Stimulated activated CD4-positive, alpha-beta T cell treated with anti-CD3 and anti-CD28 coated beads, Interleukin-15, amount 100 ng/mL, for 1 hour (primary cell): ENCODE measurements at places on chromosomes 11 and 22.

DNA sequence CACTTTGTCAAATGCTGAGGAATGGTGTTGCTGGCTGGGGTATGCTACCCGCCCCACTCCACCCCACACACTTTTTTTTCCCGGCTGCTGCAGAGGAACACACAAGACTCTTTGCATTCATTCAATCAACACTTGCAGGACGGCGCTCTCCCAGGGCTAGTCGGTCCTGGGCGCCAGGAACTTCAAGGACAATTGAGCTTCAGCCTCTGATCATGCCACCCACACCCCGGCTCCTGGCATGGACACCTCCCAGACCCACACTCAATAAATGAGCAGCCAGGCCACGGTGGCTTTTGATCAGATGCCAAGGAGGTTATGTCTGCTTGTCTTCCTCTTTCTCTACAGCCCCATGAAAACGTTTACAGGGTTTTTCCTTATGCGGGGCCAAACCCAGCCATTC is 19.8 kb downstream of the TPST2 start:
- no peak for DNase-seq

GRCh38 chr11:6405052-6405667 is 13.7 kb downstream of the APBB1 start:
- no peak for DNase-seq

DNA sequence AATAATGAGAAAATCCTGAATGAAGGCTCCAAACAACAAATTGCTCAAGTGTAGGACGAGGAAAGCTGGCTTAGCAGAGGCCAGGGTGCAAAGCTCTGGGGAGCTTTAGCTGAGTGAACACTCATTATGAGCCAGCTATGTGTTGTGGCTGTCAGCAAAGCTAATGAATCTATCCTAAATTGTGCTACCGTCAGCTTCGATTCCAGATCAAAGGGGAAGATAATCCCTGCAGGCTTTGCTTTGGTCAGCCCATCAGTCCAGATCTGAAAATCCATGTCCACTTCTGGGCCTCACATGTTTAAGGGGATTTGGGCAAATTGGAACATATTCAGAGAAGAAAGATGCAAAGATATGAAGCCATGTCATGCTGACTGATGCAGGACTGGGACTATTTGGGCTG is 180.9 kb upstream of the ZBED5 start:
- no peak for DNase-seq

DNA sequence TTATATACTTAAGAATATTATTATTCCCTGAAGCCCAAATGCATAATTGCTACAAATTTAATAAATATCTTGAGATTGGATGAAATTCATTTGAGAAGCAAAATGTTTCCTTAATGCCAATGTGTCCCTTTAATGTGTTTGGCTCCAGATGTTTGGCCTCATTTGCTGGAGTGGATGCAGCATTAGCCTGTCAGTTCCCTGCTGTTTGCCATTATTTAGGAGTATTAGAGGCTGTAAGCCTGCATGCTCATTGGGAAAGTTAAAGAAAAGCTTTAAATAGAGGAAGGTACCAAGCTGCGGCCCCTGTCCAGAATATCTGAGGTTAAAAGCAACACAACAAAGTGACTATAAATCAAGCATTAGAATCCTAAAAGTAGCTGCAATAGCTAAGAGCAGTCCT is 54.8 kb upstream of the PITPNB start:
- DNase-seq: no peak

DNA sequence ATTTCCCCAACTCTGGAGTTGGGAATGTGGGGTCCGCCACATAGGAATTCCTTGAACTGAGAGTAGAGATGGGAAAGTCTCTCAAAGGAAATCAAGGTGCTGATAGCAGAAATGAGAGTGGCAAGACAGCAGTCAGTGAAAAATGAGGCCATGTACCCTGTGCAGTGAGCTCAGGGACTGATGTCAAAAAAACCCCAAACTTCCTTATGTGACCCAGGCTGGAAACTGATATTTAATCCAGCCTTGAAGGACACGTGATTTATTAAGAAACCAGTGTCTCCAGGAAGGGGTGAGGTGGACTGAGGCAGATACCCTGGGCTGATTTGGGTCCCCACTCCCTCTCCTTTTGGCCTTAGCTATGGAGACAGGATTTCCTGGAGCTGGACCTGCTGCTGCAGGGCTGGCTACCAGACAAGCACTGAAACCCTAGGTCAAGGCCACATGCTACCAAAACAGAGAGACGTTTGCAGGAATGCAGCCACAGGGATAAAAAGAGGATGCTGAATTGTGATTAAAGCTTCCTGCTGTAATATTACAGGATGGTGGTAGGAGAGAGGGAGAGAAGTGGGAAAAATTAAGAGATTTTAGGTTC is 25.3 kb upstream of the FCHSD2 start:
- DNase-seq: no peak

DNA sequence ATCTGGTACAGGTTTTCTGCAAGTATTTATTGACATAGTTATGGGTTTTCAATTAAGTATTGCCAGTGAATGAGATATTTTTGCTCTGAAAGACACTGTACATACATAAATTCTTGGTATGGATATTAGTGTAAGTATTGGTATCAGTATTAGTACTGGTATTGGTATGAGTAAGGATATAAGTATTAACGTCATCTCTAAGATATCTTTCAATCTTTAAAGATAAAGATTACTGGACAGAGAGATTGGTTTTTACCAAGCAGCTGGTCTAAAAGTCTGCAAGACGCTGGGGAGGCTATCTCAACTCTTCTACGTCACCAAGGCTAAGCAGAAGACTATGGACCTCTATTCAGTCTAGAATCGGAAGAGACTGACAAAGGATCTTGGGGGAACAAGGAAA is 234.5 kb downstream of the NXPE2 start:
- no peak for DNase-seq

DNA sequence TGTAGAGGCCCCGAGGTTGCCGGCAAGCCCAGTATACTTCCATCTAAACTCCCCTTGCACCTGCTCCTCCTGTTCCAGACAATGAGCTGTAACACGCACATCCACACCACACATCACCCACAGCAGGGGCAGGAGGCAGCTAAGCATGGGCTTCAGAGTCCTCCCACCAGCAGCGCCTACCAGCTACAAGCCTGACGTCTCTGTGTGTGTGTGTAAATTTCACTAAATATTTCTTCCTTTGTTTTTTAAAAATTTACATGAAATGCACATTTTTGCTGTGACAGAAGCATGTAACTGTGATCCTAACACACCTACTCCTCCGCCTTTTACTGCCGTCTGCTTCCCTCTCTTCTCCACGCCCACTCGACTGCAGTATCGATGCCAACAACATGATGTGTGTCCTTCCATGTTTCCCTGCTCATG is 29.4 kb upstream of the PACSIN2 start:
- no peak for DNase-seq

DNA sequence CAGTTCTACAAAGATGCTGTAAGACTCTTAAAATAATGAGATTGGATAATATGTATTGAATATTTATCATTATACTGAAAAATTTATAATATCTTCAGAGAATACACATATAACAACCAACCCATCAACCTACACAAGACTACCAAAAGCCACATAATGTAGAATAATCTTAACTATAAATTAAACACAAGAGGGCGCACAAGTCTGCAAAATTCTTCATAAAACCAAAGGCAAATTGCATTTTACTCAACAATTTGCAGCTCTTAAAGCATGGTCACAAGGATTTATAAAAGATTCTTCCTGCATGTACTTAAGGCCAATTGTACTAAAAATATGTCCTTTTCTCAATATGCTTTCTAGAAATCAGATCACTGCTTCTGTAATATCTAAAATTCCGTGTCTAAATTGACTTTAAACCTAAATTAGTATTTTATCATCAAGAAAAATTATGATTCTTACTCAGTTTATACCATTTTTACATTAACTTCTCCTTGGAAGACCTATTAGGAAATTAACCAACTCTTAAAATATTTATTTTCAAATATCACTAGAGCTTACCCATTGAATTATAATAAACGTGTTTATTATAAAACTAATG is 79.0 kb downstream of the TTC28 start:
- no peak for DNase-seq

DNA sequence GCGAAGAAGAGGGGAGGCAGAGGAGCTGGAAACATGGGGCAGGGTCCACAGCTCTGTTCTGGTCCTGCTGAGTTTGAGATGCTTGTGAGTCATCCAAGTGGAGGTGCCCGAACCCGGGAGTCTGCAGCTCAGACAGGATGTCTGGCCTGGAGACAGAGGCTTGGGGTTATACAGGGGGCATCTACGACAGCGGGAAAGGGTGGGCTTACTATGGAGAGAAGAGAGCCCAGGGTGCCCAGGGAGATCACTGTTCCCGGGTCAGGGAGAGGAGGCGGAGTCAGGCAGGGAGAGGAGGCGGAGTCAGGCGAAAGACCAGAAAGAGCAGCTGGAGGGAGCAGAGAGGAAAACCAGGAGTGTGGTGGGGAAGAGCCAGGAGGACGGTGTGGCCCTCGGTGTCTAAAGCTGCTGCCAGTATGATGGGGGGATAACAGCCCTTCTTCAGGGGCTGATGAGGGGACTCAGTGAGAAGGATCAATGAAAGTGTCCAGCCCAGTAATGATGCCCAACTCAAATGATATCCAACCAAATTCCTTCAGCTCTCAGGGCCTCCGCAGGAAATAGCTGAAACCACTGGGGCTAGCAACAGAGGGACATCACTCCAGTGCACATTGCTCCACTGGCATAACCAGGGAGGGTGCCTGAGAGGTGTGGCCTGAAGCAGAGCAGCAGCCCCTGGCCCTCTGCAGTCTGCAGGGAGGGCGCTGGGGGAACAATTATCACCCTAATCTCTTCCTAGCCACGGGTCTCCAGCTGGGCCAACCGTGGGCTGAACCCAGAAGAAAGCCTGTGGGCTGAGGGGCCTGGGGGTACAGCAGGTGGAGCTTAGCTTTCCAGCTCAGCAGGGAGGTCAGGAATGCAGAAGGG is 2.6 kb upstream of the LTBP3 start:
- DNase-seq: no peak

DNA sequence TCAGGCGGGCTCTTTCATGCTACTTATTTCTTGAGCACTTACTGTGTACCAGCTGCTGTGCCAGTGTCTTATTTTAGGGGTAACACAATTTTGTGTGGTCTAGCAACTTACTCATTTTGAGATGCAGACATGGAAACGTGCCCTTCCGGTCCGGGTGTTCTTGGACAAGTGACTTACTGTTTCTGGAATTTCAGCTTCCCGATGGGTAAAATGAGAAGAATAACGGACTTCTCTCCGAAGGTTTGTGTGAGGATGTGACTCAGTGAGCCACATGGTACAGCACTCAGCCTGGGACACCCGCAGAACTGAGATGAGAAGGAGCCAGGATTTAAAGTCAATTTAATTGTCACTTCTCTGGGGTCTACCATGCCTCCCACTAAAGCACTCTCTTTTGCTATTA is 114.5 kb upstream of the SYT13 start:
- DNase-seq: no peak

GRCh38 chr11:27397624-27398399 is 34.8 kb upstream of the CCDC34 start:
- no peak for DNase-seq

DNA sequence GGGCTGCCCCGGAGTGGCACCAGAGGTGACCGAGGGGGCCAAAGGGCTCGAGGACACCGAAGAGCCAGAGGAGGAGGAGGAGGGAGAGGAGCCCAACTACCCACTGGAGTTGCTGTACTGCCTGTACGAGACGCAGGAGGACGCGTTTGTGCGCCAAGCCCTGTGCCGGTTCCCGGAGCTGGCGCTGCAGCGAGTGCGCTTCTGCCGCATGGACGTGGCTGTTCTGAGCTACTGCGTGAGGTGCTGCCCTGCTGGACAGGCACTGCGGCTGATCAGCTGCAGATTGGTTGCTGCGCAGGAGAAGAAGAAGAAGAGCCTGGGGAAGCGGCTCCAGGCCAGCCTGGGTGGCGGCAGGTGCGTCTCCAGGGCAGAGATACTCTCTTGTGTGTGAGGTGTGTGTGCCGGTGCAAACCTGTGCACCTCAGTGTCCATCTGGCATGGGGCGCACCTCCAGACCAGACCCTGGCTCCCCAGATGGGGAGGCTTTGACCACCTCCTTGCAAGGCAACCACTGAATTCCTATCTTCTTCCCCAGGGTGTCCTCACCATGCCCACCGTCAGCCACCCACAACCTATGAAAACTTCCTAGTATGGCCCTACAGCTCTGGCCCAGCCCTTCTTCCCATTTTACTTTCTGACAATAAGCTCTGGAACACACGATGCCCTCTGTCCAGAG is 3.4 kb downstream of the NLRP6 start:
- DNase-seq: no peak

DNA sequence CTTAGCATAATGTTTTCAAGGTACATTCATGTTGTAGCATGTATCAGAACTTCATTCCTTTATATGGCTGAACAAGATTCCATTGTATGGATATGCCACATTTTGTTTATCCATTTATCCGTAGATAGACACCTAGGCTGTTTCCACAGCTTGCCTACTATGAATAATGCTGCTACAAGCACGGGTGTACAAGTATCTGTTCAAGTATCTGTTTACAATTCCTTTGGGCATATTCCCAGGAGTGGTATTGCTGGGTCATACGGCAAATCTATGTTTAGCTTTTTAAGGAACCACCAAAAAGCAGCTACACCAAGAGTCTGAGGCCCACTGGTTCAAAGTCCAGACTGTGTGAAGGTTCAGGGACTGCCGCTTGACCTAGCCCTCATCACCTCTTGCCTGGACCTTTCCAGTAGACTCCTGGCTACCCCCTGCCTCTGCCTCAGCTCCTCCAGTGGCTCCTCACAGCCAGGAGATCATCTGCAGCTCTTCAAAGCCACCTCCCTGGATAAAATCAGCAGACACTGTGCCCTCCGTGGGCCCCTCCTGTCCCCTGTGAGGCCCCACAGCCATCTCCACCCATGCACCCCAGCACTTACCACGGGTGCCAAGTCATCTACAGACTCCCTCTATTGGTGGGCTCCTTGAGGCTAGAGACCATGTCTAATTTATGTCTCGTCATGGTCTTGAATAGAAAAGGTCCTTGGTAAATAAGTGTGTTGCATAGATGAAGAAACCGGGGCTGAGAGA is 160.3 kb downstream of the MN1 start:
- no peak for DNase-seq

DNA sequence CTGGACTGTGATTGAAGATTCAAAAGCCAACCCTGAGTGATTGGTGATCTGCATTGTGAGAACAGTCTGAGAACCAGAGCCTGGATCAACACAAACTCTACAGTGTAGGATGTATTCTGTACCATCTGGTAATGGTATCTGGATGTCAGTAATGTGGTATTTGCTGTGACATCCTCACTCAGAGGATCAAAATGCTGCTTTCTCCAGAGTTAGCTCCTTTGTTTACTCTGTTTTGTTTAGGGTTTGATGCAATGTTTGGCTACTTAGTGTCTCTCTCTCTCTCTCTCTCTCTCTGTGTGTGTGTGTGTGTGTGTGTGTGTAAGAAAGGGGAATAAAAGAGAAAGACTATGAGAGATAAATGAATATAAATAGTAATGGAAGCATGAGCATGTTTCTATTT is 24.3 kb downstream of the CASP4 start:
- no peak for DNase-seq

GRCh38 chr22:25987948-25988347 is 181.3 kb upstream of the SEZ6L start:
- DNase-seq: no peak

- DNase-seq: no peak
These were observed 104.9 kb downstream of the C11orf87 start for GRCh38 chr11:109526931-109527330.
